Globus pallidus (tissue), 1 donor: ENCODE measurements at places on chromosomes 4 and X.

GRCh38 chr4:158814636-158815330 lies 46.0 kb downstream of the FNIP2 start:
- no peak for DNase-seq

GRCh38 chr4:41267997-41268396 lies 11.3 kb downstream of the UCHL1 start:
- DNase-seq: no peak

- DNase-seq: peak; percentile 98
Measured at GRCh38 chr4:184474263-184475095, at the start of gene IRF2. Gene IRF2, minus strand, starts transcription at chr4:184474550. Its CDS starts 45,486 bp downstream, at chr4:184429064.

GRCh38 chrX:40964633-40965586 lies 120.3 kb upstream of the USP9X start:
- no peak for DNase-seq

DNA sequence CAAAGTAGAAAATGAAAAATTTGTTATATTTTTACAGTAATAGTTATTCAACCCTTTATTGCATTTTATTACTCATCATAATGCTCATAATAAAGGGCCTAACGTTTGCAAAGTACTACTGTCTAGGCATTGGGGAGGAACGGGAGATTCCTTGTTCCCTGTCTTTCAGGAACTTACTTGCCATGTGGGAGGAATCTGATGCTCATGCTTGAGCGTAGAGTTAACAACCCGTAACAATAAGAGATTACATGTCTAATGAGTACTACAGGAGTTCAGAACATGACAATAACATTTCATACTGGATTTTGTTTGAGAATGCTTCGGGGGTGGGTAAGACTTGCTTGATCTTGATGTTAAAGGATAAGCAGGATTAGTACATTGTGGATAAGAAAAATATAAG lies 2.9 kb downstream of the CCSER1 start:
- no peak for DNase-seq

- no peak for DNase-seq
Measured at GRCh38 chrX:29215251-29215650, 628.0 kb downstream of the IL1RAPL1 start.

DNA sequence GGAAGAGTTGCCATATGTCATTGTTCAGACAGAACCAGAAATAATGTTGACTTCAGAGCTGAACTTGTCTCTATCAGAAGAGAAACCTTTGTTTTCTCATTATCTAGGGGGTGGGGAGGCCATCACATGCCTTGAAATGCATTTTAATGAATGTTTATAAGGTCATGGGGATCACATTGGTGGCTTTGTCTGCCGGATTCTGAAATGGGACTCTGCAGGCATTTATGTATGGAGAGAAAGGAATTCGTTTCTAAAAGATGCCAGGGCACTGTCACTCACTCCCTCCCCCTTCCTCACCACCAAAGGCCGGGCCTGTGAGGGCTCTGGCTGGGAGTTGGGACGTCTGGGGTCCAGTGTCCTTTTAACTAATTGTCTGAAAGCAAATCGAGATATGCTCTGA lies 102.2 kb downstream of the MAMLD1 start:
- peak; percentile 87 for DNase-seq

- peak; percentile 17 for DNase-seq
Measured at GRCh38 chr4:82561786-82562563, at the start of gene TMEM150C. Gene TMEM150C, minus strand, starts transcription at chr4:82561988. Its CDS starts 57,331 bp downstream, at chr4:82504657.

- peak; percentile 9 for DNase-seq
Measured at GRCh38 chr4:41329361-41329760, 72.6 kb downstream of the UCHL1 start.

GRCh38 chrX:69022430-69022829 lies 142.8 kb downstream of the PJA1 start:
- no peak for DNase-seq

GRCh38 chr4:4847011-4847410 lies 12.5 kb upstream of the MSX1 start:
- no peak for DNase-seq

- peak; percentile 8 for DNase-seq
Measured at GRCh38 chrX:118495958-118496762, 545 bp downstream of the DOCK11 start.

DNA sequence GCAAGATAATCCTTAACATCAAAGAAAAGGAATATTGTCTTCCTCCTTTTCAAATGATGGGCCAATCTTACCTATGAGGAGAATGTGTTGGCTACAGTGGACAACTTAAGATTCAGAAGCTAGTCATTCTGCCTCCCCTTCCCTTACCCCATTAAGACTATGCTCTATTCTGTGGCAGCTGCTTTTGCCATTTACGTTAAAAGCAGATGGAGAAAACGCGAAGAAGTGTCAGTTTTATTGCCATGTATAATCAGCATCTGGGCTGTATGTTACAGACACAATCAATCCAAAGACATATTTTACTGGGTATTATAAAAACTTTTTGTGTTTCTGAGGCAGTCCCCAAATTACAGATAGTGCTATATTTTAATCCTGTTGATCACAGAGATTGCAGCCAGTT lies 196.1 kb upstream of the PACRGL start:
- DNase-seq: no peak

DNA sequence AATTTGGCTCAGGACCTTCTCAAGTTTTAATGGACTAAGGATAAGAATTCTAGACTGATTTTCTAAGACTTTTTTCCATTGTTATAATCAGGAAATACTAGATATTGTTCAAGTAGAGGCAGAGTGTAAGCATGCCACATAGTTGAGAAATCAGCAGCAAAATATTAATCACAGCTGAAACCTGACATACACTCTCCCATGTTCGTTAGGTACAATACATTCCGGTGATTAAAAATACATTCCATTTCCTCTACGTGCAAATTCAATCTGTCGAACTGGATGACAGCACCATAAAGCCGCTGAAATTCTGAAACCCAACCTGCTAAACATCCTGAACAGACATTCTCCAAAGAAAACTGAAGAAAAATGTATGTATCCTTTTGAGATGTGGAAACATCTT lies 587.6 kb upstream of the DIPK2B start:
- DNase-seq: no peak

DNA sequence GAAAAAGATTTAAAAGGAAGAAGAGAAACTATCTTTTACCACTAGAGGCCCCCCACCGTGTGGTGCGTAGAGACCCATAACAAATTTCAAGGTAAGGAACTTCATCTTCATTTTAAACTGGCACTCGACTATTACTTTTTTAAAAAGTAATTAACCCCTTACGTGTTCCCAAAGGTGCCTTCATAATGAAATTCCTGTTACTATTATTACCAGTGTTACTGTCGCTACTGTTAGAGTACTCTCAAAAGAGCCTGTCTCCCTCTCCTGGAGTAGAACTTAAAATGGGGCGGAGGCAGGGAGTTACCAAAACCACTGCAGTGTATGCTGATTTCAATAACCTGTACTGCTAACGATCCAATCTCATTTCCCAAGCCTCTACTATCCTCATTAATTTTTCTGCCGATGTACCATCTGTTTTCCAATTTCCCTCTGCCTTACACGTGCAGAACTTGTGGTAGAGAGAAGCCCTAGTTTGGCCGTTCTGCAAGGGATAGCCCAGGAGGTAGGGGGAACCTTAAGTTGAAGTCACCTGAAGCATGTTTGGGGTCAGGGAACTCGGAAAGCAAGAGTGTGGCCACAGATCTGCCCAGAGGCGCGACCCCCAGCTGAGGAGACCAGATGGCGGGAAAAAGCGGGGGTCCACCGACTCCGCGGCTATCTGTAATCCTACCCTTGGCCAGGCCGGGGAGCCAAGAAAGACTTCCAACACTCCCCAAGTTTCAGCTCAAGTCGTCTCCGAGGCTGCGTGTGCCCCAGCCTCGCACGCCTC lies 720 bp upstream of the STK26 start:
- no peak for DNase-seq

DNA sequence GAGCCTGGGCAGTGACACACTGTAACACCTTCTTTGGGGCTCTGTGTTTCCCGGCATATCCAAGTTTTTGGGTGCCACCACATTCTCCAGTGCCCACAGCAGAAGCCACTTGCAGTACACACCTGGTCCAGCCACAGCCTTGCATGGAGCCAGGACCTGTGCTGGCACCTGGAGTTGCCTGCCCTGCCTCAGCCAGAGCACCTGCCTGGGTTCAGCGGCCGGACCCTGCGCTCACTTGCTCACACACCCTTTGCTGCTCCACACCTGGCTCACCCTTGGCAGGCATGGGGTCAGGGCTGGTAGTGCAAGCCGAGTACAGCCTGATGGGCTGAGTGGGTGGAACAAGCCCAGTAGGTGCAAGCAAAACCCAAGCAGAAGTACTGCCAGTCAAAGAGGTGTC lies 1511.1 kb downstream of the TECRL start:
- DNase-seq: no peak

DNA sequence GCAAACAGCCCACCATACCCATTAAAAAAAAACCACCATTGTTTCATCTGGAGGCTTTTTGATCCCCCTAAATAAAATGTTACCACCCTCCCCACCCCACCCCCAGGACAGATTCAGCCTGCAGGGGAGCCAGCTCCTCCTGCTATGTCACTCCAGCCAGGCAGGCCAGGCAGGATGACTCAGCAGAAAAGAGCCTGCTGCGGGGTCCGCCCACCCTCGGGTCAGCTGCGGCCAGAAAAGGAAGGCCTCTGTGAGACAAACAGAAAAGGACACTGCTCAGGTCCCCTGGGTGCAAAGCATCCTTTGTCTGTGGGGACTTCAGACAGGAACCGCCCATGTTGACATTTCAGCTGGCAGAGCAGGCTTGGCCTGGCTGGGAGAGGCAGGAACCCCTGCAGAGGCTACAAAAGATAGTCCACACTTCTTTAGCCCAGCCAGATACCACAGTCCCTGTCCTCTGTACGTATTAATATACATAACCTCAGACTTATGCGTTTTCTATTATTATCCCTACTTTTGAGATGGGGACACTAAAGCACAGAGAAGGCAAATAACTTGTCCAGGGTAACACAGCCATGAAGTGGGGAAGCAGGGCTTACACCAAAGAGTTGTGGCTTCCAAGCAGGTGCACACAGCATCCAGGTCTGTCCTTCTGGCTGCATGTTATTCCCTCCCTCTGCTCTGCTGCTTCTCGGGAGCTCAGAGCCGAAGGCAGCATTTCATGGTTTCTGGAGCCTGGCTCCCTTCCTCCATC lies 147.7 kb downstream of the CPEB2 start:
- peak; percentile 95 for DNase-seq

DNA sequence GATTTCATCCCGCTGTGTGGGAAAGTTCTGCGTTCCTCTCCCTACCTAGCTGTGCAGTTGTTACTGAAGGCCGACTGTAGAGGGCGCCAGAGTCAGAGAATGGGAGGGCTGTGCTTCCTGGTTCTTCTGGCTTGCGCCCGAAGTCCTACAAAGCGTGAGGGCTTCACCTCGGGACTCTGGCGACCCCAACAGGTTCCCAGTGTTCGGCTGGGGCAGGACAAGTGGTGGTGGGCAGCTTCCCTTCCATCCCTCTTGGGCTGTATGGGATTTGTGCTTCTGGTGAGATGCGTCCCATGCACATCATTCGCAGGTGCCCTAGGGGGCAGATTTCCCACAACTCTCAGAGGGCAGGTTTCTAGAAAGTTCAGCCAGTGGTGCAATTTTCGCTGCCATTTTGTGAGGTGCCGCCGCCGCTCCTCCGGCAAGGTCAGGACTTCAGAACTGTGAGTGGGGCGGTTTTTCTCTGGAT lies 27.3 kb downstream of the CT45A1 start:
- DNase-seq: no peak

- no peak for DNase-seq
Measured at GRCh38 chrX:41515376-41515775, 68.2 kb downstream of the NYX start.

DNA sequence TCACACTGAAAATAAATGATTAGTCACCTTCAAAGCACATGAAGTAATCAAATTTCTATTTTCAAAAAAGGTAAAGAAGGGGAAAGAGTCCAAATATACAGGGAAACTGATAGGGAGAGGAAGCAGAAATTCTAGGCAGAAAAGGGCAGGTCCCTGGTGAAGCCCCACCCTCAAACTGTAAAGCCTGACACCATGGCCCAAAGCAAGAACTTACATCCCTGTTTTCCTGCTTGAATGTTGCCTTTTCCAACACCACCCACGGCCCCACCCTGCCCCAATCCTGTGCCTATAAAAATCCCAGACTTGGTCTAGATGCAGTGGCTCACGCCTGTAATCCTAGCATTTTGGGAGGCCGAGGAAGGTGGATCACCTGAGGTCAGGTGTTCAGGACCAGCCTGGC lies 361.8 kb downstream of the PPP3CA start:
- DNase-seq: no peak

DNA sequence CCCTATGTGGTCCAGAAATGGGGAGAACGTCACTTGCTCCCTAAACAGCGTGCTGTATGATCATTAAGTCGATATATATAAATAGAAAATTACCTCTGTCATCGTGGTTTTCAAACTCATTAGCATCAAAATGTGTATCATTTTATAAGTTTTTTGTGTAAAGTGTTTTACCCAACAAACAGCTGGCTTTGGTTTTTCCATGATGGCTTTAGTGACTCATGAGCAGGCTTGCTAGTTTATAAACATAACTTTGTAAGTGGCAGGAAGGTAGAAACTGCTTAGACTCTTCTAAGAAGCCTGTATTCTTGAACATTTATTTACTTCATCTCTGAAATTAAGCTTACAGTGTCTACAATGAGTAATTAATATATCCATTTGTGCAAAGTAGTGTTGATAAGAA lies 108.4 kb upstream of the DIPK2B start:
- no peak for DNase-seq

GRCh38 chr4:43048570-43048969 lies 156.1 kb downstream of the GRXCR1 start:
- DNase-seq: no peak

- peak; percentile 84 for DNase-seq
Measured at GRCh38 chrX:145727476-145727875, 90.2 kb upstream of the SLITRK2 start.

DNA sequence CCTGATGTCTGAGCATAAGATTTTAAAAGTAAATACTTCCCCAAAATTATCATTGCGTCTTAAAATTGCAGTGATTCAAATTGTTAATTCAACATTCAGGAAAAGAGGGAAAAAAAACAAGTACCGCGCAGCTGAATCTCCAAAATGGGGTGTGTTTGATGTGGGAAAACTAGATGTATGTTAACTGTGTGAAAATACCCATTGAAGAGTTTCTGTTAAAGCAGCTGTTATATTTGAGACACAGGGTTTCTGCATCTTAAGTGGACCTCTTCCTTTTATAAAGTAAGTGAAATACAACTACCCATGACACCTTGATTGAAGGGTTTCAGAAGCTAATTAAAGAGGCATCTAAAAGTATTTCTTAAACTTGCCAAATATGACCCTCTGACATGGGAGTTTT lies 1186.1 kb downstream of the NLGN4X start:
- no peak for DNase-seq

DNA sequence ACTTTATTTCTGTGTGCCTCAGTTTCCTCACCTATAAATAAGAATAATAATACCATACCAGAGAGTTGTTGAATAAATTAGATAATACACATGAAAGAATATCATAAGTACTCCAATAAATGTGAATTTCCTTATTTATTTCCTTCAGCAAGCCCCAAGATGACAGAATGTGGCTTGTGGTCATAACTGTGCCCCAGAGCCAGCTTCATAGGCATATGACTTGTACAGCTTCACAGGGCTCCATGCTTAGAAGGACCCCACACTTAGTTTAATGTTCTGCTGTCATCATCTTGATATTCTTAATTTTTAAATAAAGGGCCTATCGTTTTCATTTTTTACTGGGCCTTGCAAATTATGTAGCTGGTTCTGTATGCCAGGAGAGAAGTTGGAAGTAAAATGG lies 25.3 kb downstream of the VSIG4 start:
- DNase-seq: no peak
